Cerebellar nuclear complex (tissue), 1 donor: ENCODE measurements at places on chromosomes 6 and 20.

GRCh38 chr6:7881765-7882500, 28.7 kb downstream of the TXNDC5 start:
- no peak for DNase-seq

- no peak for DNase-seq
Measured at GRCh38 chr6:157978021-157978783, 3.5 kb upstream of the SYNJ2 start.

DNA sequence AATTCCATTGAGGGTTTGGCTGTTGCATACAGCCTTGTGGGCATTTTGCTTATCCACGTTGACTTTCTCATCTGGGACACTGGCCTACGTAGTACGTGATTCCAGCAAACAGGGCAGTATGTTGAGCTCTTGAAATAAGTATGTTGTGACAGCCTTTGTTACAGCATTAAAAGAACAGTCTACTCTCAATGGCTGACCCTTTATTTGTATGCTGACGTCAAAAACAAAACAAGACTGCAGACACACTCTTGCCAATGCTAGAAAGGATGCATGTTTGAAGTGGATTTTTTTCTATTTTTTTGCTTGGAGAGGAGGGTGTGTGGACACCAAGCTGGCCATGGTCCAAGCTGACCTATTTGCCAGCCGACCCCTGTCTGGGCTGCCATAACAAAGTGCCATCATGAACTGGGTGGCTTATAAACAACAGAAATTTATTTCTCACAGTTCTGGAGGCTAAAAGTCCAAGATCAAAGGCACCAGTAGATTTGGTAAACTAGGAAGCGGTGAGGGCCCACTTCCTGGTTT, 10.8 kb upstream of the SNHG17 start:
- no peak for DNase-seq

DNA sequence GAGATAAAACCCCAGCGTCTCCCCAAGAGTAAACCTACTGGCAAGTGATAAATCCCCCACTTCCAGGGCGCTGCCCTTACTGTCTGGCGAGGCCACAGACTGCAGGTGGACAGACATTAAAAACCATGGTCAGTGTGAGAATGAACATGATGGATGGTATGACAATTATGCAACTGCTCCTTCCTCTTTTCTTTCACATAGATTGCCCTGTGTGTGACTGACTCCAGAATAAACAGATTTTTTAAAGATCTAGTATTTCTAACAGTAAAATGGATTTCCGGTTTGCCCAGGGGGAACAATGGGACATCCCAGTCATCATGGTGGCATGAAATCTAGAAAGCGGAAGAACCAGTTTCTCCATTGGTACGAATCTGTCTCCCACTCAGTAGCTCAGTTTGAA, 153.7 kb downstream of the FOXC1 start:
- no peak for DNase-seq

GRCh38 chr6:168083514-168083885, 4.5 kb upstream of the FRMD1 start:
- DNase-seq: no peak

DNA sequence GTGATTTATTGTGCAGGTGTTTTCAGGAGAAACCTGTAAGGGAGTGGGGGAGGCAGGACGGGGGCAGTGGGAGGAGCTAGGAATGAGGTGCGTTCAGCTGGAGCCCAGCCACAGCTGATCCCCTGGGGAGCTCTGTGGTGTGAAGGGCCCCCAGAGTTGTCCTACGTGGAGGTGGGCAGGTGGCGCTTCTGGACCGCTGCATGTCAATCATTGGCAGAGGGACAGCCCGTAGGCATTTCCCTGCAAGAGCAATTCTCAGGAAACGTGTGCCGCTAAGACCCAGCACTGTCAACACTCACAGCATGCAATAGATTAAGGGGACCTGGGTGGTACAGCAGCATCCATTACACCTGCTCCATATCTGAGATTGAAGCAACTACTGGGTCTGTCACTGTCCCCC, 88.0 kb downstream of the PRND start:
- DNase-seq: no peak

DNA sequence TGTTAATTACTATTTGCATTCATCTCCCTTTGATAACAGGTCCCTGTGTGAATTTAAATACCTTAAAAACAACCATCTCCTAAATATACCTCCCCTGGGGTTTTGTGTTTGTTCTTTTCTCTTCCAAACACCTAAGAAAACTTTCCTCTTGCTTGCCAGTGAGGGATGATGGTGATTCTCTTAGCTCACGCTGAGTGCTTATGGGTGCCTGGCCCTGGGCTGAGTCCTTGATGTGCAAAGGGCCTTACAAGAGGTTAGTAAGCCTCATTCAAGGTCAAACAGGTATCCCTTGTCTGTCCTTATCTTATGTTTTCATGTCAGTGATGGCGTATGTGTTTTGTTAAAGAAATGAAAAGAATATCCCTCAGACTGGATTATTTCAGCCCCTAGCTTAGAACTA, 76.3 kb downstream of the SYCP2L start:
- no peak for DNase-seq

- no peak for DNase-seq
Measured at GRCh38 chr6:18308070-18308735, 43.9 kb upstream of the DEK start.

DNA sequence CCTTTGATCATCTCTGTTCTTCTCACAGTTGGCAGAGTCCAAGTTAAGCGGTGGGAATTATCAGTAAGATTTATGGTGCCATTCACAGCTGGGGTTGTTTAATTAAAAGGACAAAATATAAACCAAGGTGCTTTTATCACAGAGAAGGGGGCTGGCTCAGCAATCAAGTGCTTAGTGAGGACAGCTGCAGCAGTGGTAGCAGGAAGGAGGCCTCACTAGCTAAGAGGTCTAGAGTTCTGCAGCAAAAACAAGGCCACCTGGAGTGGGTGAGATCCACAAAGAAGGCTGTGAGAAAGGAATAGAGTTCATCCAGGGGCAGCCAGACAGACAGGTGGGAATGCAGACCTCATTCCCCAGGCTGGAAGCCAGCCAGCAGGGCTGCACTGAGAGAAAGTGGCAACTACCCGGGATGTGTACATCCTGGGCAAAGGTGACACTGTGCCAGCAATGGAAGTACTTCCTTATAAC, 37.1 kb downstream of the PIGU start:
- no peak for DNase-seq

- DNase-seq: no peak
Measured at GRCh38 chr6:142286088-142286409, 15.8 kb upstream of the ADGRG6 start.

DNA sequence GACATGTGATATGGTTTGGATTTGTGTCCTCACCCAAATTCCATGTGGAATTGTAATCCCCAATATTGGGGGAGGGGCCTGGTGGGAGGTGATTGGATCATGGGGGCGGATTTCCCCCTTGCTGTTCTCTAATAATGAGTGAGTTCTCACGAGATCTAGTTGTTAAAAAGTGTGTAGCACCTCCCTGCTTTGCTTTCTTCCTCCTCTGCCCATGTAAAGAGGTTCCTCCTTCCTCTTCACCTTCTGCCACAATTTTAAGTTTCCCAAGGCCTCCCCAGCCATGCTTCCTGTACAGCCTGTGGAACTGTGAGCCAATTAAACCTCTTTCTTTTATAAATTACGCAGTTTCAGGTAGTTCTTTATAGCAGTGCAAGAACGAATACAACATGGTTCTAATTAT, 2.1 kb upstream of the ZNF451 start:
- DNase-seq: no peak

GRCh38 chr6:123640567-123641187, 3.9 kb upstream of the TRDN start:
- no peak for DNase-seq

DNA sequence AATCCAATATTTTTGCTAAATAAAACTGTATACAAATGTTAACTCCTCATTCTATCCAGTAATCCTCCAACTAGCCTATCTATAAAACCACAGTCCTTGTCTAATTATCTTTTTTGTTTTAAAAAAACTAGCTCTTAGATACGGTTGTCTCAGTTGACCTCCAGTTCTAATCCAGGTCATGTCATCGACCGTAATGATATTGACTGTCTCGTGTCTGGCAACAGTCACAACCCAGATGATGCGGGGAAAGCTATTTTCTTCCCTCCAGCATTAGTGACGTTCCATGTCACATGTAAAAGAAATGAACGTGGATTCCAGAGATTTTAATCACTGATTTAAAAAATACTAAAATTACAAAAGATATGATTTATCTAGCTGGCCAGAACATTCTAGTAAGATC, 35.5 kb downstream of the HEBP2 start:
- no peak for DNase-seq

DNA sequence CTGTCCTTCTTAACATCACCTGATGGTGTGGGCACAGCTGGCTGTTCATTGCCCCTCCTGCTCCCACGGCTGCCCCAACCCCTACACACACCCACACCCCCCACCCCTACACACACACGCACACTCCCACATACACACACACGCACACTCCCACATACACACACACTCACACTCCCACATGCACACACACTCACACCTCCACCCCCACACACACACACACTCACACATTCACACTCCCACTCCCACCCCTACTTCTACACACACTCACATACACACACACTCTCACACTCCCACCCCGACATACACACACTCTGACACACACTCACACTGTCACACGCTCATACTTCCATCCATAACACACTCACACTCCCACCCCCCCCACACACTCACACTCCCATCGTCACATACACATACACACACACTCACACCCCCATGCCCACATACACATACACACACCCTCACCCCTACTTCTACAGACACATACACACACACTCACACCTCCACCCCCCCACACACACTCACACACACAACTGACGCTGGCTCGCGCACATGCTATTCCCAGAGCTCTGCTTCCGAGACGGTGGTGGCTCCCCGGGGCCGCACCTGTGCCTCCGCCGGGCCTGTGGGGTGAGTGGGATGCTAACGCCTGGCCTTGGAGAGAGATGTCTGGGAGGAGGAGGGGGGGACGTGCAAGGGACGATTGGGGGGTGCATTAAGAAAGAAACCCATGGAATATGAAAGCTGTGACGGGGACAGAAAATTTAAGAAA, 174.8 kb upstream of the QKI start:
- DNase-seq: no peak

DNA sequence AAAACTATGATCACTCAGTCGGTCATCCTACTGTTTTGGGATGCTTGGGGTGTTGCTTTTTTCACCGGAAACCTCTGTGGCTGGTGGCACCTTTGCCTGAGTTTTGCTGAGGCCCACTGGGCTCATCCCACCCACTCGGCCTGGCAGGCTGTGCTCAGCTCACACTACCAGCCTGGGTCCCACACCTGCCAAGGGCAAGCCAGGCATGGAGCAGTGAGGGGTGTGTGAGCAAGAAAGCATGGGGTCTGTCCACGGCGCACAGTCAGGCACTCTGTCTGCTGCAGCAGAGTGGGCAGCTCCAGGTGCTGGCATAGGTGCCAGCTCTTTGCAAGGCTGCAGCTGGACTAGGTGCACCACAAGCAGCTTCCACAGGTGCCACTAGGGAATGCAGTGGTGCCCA, 91.7 kb downstream of the TBXT start:
- no peak for DNase-seq

- DNase-seq: no peak
Measured at GRCh38 chr6:46964716-46965519, 43.2 kb upstream of the ADGRF5 start.

GRCh38 chr6:35573495-35574110, 60.9 kb upstream of the TULP1 start:
- no peak for DNase-seq

DNA sequence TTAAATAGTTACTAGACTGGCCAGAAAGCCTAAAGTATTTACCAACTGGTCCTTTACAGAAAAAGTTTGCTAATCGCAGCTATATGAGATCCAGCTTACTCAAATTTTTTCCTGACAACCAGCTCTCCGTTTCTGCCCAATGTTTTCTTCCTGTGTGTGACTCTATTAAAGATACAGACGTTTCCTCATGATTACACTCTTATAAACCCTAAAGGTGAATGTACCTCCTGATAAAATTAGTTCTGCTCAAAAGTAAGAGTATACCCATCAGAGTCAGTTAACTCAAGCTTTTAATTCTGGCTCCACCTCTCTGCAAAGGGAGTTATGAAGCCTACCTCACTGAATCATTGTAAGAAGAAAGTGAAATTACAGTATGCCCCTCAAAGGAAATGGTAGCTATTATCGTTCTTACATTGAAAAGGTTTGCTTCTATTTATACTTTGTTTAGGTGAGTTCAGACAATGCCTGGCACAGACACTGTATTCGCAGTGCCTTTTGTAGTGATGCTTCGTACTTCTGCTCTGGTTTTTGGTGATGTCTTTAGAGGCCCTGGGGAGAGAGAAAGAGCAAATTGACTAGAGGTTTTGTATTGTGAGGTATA, 10.2 kb upstream of the MROH8 start:
- DNase-seq: no peak

GRCh38 chr6:88251301-88251700, 85.2 kb upstream of the CNR1 start:
- DNase-seq: no peak

GRCh38 chr6:147757291-147757690, 248.8 kb downstream of the SAMD5 start:
- DNase-seq: no peak

DNA sequence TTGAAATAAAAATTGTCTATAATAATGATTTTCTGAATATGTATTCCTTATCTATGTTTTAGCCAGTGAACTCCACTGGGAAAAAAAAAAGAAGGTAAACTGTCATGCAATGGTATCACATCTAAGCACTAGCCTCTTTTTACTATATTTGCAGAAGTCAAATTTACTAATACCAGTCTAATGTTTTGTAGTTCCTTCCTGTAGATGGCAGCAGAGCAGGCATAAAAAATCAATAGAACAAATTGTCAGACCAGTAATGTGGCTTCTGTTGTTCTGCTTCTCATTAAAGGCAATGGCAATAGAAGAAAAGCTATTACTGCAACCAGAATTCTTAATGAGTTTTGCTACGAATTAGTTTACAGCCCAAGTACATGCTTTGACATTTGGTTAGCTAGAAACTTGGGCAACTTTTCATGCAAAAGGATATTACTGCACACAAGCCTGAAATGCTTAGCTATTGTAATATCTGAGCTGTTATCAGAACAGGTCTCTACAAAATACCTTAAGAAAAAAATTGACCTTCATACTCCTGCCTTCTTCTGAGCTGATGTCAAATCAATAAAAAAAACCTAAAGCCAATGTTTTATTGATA, 476.9 kb downstream of the KHDRBS2 start:
- no peak for DNase-seq

GRCh38 chr6:88166493-88167351, 575 bp upstream of the CNR1 start:
- DNase-seq: no peak

DNA sequence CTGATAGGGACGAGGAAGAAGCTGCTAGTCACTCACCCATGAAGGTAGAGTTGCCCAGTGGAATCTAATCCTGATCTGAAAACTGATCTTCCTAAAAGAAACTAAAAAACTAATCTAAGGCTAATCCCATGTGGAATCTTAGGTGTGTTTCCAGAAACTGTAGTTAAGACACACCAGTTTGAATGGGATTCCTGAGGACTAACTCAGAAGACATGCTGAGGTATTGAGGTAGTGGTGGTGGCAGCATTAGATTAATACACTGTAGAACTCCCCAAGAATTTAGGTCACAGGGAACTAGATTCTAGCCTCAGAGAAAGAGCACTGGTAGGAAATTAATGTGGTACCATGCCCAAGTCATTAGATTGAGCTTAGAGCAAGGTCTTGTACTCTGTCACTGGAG, 19.6 kb upstream of the AKAP7 start:
- no peak for DNase-seq
